ENCODE measurements at places on chromosomes 5 and 9. TPM values are rescaled to one million over a fixed set of nuclear protein-coding genes. Genes with fewer than 3 reads are reported as not detected.

GRCh38 chr5:146548781-146549449, 32.9 kb upstream of the GPR151 start:
- no peaks in the 10 kb centered on the region for H3K36me3 ChIP-seq
- H3K4me3 ChIP-seq, result no peak overlapping the region
- no peak overlapping the region for H3K27ac ChIP-seq
- DNase-seq, result no peak

DNA sequence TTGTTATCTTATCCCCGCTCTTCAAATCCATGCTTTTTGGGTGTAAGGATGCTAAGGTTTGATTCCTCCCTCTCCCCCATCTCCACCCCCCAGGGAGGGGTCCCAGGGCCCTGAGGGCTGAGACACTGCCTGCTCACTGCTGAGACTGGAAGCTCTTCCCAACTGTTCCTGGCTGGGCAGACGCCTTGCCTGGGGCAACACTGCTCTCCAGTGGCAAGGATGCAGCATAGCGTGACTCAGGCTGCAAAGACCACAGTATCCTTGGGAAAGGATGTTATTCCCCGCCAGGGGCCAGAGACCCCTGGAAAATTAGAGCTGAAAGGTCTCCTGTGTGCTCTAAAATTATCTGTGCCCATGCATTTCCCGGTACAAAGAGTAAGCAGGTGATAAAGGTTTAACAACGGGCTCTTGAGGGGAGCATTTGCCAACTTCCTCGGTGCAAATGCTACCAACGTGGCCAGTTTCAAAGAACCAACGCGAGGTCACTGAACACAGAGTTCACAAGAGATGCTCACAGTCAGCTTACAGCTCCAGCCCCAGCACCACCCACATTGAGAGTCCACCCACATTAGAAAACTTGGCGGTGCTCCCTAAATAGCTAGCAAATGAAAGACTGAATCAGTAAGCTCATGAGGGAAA, 271.9 kb downstream of the NSG2 start:
- no peak overlapping the region for H3K4me3 ChIP-seq
- H3K27me3 ChIP-seq, result peaks cover 51% of the 10 kb centered on the region
- H3K4me1 ChIP-seq, result no peaks in the 10 kb centered on the region
- no peak overlapping the region for H3K27ac ChIP-seq
- no peaks in the 10 kb centered on the region for H3K36me3 ChIP-seq

DNA sequence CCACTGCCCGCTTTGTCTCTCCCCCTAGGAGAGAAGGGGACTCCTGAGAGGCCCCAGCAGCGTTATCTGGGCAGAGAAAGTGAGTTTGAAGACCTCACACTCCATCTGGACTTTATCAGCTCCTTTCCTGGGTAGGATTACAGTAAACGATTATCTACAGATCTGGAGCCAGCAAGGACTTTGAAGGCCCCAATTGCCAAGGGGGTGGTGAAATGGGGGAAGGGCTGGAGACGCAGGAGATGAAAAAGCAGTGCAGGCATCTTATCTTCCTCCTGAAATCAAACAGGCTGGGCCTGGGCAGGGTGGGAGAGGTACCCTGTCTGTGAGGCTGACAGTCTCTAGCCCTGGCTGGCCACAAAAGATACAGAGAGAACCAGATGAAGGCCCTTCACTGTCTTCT, 105.8 kb upstream of the MSX2 start:
- H3K4me3 ChIP-seq, result no peak overlapping the region
- no peak for DNase-seq
- H3K36me3 ChIP-seq, result no peaks in the 10 kb centered on the region
- no peak overlapping the region for H3K27ac ChIP-seq

The ANKDD1B gene
- total RNA-seq, result 0.33 TPM

The CDC25C gene
- 5.5 TPM for total RNA-seq

GRCh38 chr5:141843156-141843927, 34.9 kb downstream of the PCDH1 start:
- no peak for DNase-seq
- H3K36me3 ChIP-seq, result no peaks in the 10 kb centered on the region
- H3K4me3 ChIP-seq, result no peak overlapping the region
- no peak overlapping the region for H3K27ac ChIP-seq

DNA sequence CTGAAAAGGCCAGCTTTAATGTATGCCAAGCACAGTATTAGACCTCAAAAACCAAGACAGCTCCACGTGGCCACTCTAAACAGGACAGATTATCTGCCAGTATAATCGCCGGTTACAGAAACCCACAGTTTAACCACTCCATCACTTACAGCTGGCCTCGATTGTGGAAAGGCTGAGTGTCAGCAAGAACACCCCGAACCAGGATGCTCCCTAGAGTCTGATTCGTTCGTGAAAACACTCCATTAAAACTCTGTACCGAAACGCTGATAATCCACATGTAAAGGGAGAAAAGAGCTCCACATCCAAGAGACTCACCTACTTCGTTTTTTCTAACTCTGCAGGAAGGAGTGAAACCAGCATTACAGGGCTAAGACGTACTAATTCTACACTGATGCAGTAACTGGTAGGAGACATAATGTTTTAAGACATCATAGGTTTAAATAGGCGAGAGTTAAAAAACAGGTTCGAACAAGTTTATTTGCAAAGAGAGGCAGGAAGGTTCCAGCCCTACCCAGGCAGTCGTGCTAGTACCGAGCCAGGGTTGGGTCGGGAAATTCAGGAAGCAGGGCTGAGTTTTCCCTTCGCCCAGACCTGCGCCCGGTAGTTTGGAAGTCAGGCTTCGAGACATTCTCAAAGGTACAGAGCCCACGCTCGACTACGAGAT, 949 bp downstream of the SERINC5 start:
- peak overlapping the region; percentile 63 for H3K27ac ChIP-seq
- H3K4me1 ChIP-seq, result peaks cover 33% of the 10 kb centered on the region
- no peak for DNase-seq

GRCh38 chr5:112586596-112587062, 151.1 kb upstream of the APC start:
- no peak overlapping the region for H3K27ac ChIP-seq
- no peak for DNase-seq
- no peak overlapping the region for H3K4me3 ChIP-seq
- no peaks in the 10 kb centered on the region for H3K4me1 ChIP-seq

GRCh38 chr5:111722140-111722539, 34.9 kb downstream of the NREP start:
- H3K4me1 ChIP-seq, result no peaks in the 10 kb centered on the region
- H3K27ac ChIP-seq, result no peak overlapping the region
- no peak for DNase-seq
- peaks cover 18% of the 10 kb centered on the region for H3K27me3 ChIP-seq

- H3K4me3 ChIP-seq, result no peak overlapping the region
- H3K4me1 ChIP-seq, result no peaks in the 10 kb centered on the region
- H3K27me3 ChIP-seq, result no peaks in the 10 kb centered on the region
- DNase-seq, result no peak
Measured at GRCh38 chr9:116361547-116361946, 208.0 kb downstream of the PAPPA start.

DNA sequence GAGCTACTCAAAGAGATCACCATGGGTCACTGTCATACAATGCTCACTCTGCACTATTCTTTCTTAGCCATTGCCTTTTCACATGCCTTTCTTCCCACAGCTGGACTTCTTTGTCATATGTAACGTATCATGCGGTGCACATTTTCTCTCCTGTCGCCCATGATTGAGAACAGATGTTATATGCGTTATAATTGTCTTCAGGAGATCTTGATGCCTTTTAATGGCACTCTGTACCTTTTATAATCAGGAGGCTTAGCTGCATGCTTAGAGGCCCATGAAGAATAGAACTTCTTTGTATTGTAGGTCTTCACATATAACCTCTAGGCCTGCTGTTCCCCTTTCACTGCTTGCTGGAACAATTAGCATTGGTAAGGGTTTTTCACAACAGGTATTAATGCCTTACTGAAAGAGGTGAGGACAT, 436.1 kb downstream of the CDH10 start:
- peaks cover 4% of the 10 kb centered on the region for H3K36me3 ChIP-seq
- DNase-seq, result no peak
- H3K27me3 ChIP-seq, result no peaks in the 10 kb centered on the region
- no peak overlapping the region for H3K27ac ChIP-seq
- no peak overlapping the region for H3K4me3 ChIP-seq
- H3K4me1 ChIP-seq, result no peaks in the 10 kb centered on the region

The PTGDS gene
- total RNA-seq, result 4.4 TPM

- no peak for DNase-seq
- H3K4me3 ChIP-seq, result no peak overlapping the region
- H3K27me3 ChIP-seq, result no peaks in the 10 kb centered on the region
Measured at GRCh38 chr5:106135473-106135872, 1535.3 kb downstream of the EFNA5 start.

GRCh38 chr5:13218518-13218917, 726.0 kb downstream of the DNAH5 start:
- H3K4me3 ChIP-seq, result no peak overlapping the region
- no peaks in the 10 kb centered on the region for H3K36me3 ChIP-seq
- no peaks in the 10 kb centered on the region for H3K4me1 ChIP-seq
- H3K27me3 ChIP-seq, result no peaks in the 10 kb centered on the region
- DNase-seq, result no peak
- H3K27ac ChIP-seq, result no peak overlapping the region

GRCh38 chr9:82170866-82171265, 182.3 kb downstream of the SPATA31D1 start:
- no peak overlapping the region for H3K27ac ChIP-seq
- no peaks in the 10 kb centered on the region for H3K36me3 ChIP-seq
- H3K4me1 ChIP-seq, result no peaks in the 10 kb centered on the region
- H3K27me3 ChIP-seq, result no peaks in the 10 kb centered on the region

The GARIN3 gene
- total RNA-seq, result not detected

DNA sequence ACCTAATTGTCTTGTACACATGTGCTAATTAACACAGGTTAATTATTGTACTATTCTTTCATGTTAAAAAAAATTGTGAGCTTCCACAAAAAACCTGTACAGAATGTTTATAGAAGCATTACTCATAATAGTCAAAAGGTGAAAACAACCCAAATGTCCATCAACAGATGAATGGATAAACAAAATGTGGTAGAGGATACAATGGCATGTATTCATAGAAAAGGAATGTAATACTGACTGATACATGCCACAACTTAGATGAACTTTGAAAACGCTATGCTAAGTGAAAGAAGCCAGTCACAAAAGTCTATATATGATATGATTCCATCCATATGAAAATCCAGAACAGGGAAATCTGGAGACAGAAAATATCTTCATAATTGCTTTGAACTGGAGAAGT, 25.6 kb downstream of the RRAGA start:
- no peak overlapping the region for H3K4me3 ChIP-seq
- no peak overlapping the region for H3K27ac ChIP-seq
- H3K27me3 ChIP-seq, result no peaks in the 10 kb centered on the region

The RECK gene
- 4.0 TPM for total RNA-seq

GRCh38 chr5:1435369-1435768, 9.9 kb downstream of the SLC6A3 start:
- no peaks in the 10 kb centered on the region for H3K4me1 ChIP-seq
- no peak overlapping the region for H3K4me3 ChIP-seq
- H3K36me3 ChIP-seq, result no peaks in the 10 kb centered on the region
- peaks cover 15% of the 10 kb centered on the region for H3K27me3 ChIP-seq
- DNase-seq, result no peak
- no peak overlapping the region for H3K27ac ChIP-seq

The INSL6 gene
- not detected for total RNA-seq

The ALG2 gene
- 62.2 TPM for total RNA-seq

DNA sequence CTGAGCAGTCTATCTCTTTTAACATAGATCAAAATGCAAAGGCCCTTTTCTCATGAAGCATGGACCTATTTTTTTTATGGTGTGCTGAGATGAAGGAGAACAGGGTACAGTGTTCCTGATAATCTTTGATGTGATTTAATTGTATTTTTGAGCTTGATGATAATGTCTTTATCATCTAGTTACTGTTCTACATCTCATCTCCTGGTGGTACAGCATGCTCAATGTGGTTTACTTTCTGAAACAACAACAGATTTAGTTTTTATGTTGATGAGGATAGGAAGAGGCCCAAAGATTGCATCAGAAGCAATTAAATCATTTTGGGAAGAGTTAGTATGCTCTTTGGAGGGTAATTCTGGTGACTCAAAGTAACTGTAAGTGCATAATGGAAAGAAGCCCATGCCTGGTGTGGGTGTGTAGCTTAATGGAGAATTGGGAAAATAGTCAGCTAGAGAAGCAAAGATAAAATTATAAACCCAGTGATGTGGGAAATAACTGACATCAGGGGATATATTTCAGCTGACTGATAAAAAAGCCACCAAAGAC, 123.0 kb upstream of the KCNN2 start:
- H3K27ac ChIP-seq, result no peak overlapping the region
- H3K4me3 ChIP-seq, result no peak overlapping the region
- no peak for DNase-seq
- no peaks in the 10 kb centered on the region for H3K27me3 ChIP-seq

DNA sequence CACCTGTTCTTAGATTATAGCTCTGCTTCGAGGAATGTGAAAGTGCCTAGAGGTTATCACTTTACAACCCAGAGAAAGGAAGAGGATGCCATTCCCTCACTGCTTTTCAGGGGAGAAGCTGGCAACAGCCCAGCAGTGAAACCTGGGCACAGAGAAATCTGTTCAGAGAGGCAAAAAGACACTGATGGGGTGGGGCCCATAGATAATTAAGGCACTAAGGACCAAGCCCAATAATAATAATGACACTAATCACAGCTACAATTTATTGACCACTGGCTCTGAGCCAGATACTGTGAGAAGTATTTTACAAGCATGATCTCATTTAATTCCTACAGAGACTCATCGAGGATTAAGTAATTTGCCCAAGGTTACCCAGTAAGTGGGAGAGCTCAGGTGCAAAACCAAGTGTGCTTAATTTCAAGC, 168.3 kb downstream of the PIK3R1 start:
- H3K4me1 ChIP-seq, result peaks cover 60% of the 10 kb centered on the region
- peaks cover 14% of the 10 kb centered on the region for H3K36me3 ChIP-seq
- no peak overlapping the region for H3K4me3 ChIP-seq

GRCh38 chr9:129063061-129063460, 17.9 kb upstream of the DOLPP1 start:
- H3K27ac ChIP-seq, result no peak overlapping the region
- H3K36me3 ChIP-seq, result no peaks in the 10 kb centered on the region
- H3K4me1 ChIP-seq, result peaks cover 2% of the 10 kb centered on the region
- H3K4me3 ChIP-seq, result no peak overlapping the region

GRCh38 chr5:1285141-1285540, 9.7 kb downstream of the TERT start:
- H3K36me3 ChIP-seq, result peaks cover 6% of the 10 kb centered on the region
- no peak for DNase-seq
- peaks cover 12% of the 10 kb centered on the region for H3K27me3 ChIP-seq
- no peak overlapping the region for H3K27ac ChIP-seq

- no peaks in the 10 kb centered on the region for H3K27me3 ChIP-seq
- no peak overlapping the region for H3K4me3 ChIP-seq
- H3K36me3 ChIP-seq, result no peaks in the 10 kb centered on the region
- peaks cover 37% of the 10 kb centered on the region for H3K4me1 ChIP-seq
- no peak overlapping the region for H3K27ac ChIP-seq
- no peak for DNase-seq
Measured at GRCh38 chr9:6917162-6917561, 159.4 kb downstream of the KDM4C start.

DNA sequence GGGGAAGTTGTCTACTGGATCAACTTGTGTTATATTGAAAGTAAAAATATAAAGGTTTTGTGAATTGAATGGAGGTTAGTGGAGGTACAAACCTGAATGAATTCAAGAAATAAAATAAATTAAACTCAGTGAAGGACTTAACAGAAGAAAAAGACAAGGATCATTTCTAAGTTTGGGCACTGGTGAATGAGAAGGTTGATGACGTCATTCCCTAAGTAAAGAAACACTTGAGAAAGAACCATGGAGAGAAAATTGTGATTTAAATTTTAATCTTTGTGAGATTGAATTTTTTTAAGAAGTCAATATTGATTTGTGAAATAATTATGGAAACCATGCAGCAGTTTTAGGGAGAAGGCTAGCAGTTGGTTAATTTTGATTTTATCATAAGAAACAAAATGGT, 900.3 kb upstream of the TYRP1 start:
- no peak overlapping the region for H3K27ac ChIP-seq
- DNase-seq, result no peak
- H3K4me3 ChIP-seq, result no peak overlapping the region

Data from natural killer cell treated with Interleukin-12 subunit alpha and Interleukin-12 subunit beta and Interleukin-15 and Interleukin-18, amount 100 ng/mL, for 72 hours (primary cell).